ENCODE measurements at places on chromosomes 5 and 9. TPM values are rescaled to one million over a fixed set of nuclear protein-coding genes. Genes with fewer than 3 reads are reported as not detected.

GRCh38 chr5:139012176-139012575, 137.0 kb upstream of the LRRTM2 start:
- no peak for DNase-seq

DNA sequence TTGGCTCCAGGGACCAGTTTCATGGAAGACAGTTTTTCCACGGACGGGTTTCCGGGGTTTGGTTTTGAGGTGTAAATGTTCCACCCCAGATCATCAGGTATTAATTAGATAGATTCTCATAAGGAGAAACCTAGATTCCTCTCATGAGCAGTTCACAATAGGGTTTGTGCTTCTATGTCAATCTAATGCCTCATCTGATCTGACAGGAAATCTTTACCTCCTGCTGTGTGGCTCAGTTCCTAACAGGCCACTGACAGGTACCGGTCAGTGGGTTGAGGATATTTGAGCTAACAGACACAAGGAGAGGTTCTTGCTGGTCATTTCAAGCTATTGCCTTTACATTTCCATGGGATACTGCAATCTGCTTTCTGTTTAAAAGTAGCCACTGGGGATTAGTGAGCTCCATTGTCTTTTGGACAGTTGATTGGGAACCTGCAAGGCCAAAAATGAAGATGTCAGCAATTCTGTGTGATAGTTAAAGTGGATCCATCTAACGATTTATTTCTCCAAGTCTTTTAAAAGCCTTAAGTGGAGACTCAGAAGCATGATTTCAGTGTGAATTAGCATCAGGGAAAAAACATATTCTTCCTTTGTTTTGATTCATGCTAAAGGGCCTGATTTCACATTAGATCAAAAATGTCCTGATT, 38.6 kb downstream of the MRPS30 start:
- no peak for DNase-seq

The FSD1L gene
- polyA plus RNA-seq: 11.6 TPM

- DNase-seq: no peak
These were observed 9.0 kb upstream of the CPLX2 start for GRCh38 chr5:175862131-175863012.

The GFI1B gene
- 0.75 TPM for polyA plus RNA-seq

DNA sequence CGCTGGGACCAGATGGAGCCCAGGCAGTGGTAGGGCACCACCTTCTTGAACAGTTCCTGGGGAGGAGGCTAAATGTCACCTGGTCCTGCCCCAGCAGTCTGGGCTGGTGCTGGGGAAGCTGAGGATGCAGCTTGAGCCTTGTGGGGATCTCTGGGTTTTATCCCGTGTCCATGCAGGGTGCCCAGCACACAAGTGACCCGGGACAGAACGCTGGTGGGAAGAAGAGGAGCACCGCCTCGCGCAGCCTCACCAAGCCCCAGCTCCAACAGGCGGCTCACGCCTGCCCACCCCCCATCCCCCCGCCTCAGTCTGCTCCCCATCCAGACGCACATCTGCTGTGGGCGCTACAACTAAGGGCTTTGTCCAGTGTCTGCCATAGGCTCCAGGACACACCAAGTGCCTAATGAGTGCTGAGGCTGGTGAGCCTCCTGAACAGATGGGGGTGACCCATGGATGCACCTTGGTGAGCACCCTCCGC, 13.8 kb downstream of the RALGDS start:
- no peak for DNase-seq

The ZBTB26 gene
- polyA plus RNA-seq: 23.8 TPM

GRCh38 chr5:33795496-33795895, 96.3 kb downstream of the ADAMTS12 start:
- no peak for DNase-seq

GRCh38 chr5:159735036-159735435, 181.2 kb upstream of the ADRA1B start:
- no peak for DNase-seq

DNA sequence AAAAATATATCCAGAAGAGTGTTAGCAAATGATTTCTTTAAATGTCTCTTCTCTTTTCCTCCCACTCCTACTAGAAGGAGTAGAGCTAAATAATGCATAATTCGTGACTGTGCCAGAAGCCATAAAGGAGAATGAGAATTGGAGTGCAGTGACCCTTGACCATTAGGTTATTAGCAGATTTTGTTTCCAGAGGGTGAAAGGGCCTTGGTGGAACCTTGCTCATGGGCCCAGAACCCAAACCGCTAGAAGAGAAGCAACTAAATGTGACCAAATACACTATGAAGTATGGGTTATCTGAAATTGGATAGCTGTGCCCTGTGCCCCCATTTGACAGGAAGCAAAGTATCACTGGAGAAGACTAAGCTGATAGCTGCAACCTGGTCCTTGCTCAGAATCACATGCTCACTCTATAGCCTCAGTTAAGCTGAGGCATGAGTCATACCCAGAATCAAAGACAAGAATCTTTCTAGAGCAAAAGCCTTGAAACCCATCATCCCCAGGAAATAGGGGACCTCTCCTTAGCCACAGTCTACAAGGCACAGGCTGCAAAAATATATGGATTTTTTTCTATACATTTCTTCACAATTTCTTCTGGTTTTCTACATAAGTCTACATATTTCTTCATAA, 36.3 kb downstream of the CAPSL start:
- no peak for DNase-seq

The SOHLH1 gene
- not detected for polyA plus RNA-seq

GRCh38 chr5:126300293-126300692, 122.9 kb upstream of the GRAMD2B start:
- DNase-seq: no peak

DNA sequence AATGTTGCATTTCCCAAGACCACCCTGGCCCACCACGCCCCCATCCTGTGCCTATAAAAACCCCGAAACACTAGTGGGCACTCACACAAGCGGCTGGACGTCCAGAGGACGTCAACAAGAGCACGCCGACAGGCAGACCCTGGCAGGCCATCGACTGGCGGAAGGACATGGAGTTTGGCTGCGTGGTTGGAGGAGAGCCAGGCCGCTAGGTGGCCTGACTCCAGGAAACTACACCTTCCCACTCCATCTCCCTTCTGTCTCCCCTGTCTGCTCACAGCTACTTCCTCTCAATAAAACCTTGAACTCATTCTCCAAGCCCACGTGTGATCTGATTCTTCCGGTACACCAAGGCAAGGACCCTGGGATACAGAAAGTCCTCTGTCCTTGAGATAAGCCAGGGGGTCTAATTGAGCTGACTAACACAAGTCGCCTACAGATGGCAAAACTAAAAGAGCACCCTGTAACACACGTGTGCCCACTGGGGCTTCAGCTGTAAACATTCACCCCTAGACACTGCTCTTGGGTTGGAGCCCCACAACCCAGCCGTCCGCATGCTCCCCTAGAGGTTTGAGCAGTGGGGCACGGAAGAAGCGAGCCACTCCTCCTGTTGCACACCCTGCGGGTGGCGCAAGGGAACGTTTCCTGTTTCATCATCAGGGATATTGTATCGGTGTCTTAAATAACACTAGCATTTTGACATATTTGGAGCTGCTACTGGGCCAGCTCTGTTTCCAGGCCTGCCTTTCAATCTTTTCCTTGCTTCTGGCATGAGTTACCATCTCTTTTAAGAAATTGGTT, 54.5 kb upstream of the TAF11L2 start:
- no peak for DNase-seq

DNA sequence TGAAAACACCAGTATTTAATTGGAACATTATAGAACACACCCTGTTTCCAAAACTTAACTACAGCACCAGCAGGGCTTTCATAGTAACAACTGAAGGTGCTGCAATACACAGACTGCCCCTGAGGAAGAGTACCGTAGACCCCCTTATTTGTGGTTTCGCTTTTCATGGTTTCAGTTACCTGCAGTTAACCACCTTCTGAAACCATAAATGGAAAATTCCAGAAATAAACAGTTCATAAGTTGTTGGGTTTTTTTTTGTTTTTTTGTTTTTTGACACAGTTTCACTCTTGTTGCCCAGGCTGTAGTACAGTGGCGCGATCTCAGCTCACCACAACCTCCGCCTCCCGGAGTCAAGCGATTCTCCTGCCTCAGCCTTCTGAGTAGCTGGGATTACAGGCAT, 9.5 kb upstream of the GLDC start:
- DNase-seq: no peak

GRCh38 chr5:137758715-137759306, 4.6 kb upstream of the HNRNPA0 start:
- DNase-seq: no peak

The CDH18 gene
- polyA plus RNA-seq: 1.0 TPM

The SLC4A9 gene
- 20.2 TPM for polyA plus RNA-seq

The INVS gene
- 17.0 TPM for polyA plus RNA-seq

The APBA1 gene
- polyA plus RNA-seq: 16.9 TPM

- no peak for DNase-seq
These were observed 36.8 kb downstream of the EGR1 start for GRCh38 chr5:138502121-138502520.

The CDH9 gene
- polyA plus RNA-seq: 16.7 TPM

GRCh38 chr5:73998489-73998888, 372.5 kb downstream of the ARHGEF28 start:
- no peak for DNase-seq

DNA sequence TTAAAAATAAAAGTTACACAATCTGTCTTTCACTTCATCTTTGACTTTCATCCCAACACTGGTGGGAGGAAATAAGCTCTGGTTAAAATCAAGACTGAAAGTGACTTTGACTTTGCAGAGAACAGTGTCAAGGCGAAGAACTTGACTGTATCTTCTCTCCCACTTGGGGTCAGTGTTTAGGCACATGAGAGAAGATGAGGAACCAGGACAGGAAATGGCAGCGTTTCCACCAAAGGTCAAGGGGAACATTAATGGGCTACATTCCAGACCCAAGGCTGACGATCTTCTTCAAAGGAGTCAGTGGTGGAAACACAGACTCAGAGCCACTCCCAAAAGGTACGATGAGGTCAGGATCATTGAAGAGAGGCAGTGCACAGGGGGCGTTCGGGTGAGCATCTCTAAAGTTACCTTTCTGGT, 409.5 kb downstream of the ARHGEF28 start:
- DNase-seq: no peak

DNA sequence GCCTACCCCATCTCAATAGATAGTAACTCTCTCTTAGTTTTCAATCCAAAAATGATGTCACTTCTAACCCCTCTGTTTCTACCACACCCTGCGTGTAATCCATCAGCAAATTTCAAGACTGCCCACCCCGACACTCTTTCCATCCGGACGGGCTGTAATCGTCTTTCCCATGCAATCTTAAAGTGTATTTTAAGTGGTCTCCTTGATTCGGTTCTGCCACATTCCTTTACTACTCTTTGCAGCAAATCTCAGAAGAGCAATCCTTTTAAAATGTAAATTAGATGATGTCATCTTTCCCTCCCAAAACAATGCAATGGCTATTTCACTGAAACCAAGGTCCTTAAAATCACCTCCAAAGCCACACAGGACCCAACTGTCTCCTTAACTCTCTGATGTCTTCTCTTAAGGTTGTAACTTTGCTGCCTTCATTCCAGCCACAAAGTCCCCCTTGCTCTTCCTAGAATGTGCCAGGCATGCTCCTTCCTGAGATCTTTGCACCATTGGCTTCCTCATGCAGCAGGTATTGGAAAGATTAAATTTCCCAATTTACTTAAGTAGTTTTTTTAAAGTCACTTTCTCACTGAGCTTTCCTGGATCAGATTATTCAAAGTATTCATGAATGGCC, 932.5 kb upstream of the WWC1 start:
- no peak for DNase-seq

The TTC1 gene
- 68.8 TPM for polyA plus RNA-seq

GRCh38 chr9:1639166-1639565, 376.0 kb upstream of the SMARCA2 start:
- no peak for DNase-seq

- no peak for DNase-seq
These were observed 68.2 kb upstream of the TNFAIP8 start for GRCh38 chr5:119287547-119288111.

DNA sequence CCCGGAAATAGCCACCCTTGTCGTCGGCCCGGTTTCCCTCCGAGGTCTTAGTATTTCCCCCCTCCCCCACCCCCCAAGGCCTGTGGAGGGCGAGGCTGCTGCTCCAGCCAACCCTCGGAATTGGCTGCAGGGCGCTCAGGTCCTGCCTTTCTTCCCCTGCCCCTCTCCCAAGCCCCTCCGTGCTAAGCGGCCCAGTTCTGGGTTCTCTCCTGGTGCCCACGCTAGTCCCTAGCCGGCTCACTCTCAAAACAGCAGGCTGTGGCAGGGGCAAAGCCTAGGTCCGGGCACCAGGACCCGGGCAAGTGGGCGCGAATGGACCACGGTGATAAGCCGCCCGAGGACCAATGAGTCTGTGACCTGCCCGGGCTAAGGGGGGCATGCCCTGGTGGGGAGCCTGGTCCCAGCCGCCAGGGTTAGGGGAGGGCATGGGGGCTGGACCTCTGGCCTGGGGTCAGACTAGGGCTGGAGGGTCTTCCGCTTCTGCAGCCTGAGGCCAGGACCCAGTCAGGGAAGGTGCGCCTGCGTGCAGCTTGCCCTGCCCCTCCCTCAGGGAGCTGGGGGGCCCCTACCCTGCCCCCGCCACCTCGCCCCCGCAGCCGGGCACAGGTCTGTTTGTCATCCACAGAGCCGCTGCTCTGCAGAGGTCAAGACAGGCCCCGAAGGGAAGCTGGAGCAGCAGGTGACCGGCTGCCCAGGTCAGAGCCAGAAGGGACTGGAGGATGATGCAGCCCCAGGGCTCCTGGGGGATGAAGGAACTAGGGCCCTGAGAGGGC, 5.0 kb upstream of the IRX4 start:
- no peak for DNase-seq

DNA sequence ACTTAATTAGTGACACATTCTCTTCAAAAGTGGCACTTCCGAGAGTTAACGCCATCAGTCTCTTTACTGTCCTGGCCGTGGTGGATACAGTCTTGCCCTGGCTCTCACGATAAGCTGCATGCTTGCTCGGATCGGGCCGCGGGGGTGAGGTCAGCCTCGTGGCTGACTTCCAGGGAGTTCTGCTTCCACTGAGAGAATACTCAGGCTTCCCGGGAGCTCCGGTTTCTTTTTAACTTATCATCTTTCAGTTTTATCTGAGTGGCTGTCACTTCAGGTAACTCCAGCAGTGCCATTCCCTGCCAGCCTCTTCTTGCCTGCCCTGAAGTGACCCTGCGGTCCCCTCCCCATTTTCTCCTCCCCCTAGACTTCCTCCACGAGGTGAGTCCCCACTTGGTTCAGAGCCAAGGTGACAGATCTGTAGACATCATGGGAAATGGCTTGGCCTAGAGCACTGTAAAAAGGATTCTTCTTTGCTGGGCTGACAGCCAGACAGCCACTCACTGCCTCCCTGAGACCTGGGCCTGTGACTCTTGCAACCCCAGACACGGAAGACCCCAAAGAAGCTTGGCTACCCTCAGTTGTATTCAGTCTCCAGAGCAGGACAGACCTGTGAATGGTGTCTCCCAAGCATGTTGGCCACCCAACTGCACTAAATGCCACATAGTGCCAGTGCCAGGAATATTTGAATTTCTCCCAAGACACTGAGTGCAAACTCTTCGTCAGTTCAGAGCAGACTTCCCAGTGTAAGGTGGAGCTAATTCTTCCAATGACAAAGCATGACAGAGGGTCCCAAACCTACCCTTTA, 95.1 kb downstream of the DAPK1 start:
- DNase-seq: no peak

GRCh38 chr9:138011951-138012500, 134.4 kb downstream of the CACNA1B start:
- no peak for DNase-seq

- no peak for DNase-seq
These were observed 27.1 kb downstream of the UBE2QL1 start for GRCh38 chr5:6475626-6476312.

GRCh38 chr9:18673179-18673578, 199.2 kb downstream of the ADAMTSL1 start:
- no peak for DNase-seq

GRCh38 chr9:114719290-114719689, 37.3 kb upstream of the TEX48 start:
- DNase-seq: no peak

Data from right renal pelvis (tissue), 4 donors.